ENCODE measurements at places on chromosomes 1 and 21. TPM values are rescaled to one million over a fixed set of nuclear protein-coding genes. Genes with fewer than 3 reads are reported as not detected.

DIO1 gene
- not detected for total RNA-seq

DNA sequence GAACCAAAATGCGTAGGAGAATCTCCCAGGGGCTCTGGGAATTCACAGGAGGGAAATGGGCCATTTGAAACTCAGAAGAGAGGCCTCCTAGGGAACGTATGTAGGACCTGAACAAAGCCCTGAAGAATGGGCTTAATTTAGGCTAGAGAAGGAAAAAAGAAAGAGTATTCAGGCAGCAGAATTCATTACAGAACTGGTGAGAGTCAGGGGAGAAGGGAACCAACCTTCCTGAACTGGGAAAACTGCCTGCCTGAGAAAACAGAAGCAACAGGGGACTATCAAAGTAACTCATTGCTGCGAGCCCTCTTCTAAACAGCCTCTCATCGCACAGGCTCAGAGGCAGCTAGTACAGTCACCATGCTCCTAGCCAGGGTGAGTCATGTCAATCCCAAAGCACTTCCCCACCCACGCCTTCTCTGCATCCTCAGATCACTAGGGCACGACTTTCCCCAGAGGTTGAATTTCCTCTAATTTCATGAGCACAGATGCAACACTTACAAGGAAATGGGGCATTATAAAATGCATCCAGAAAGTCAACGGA, 98.1 kb downstream of the ADSS2 start:
- peak; percentile 85 for DNase-seq

- DNase-seq = no peak
Measured at GRCh38 chr21:38147391-38147790, 109.4 kb upstream of the KCNJ15 start.

ICOSLG gene
- total RNA-seq = 3.9 TPM

PDXK gene
- total RNA-seq = 90.7 TPM

NR1I3 gene
- total RNA-seq = not detected

DNA sequence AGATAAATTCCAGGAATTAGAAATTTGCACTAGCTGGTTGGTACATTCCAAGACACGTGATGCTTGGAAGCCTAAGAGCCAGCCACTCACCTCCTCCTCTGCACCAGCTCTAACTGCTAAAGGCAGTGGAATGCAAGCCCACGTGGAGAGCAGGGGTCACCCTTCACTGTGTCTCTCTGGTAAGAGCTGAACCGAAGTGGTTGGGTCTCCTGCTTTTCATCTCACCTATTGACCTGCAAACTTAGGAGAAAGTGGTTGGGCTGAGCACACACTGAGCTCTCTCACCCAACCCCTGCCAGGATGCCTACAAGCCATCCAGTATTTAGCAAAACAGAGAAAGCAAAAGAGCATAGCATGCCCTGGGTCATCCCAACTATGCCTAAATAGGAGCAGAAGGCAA, 19.3 kb downstream of the HAO2 start:
- no peak for DNase-seq
